ENCODE measurements at places on chromosomes 13 and 19.

- peak; percentile 23 for DNase-seq
Measured at GRCh38 chr19:2461751-2462634, 5.2 kb upstream of the LMNB2 start.

DNA sequence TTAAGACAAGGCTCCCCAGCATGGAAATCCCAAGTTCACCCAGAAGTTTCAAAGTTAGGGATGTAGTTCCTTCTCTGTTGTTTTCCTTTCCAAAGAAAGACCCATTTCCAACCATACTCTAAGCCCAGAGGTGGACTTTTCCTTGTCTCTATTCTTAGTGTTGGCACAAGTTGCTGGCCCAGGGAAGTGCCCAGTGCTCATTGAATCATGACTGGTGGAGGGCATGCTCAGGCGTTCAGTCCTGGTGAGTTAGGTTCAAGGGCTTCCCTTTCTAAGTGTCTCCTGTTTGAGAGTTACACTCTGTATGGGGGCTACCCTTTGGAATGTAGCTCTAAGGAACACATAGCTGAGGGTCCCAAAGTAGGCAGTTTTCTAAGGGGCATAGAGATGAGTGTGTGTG, 389.5 kb downstream of the KCNRG start:
- DNase-seq, result no peak

GRCh38 chr13:106846571-106847448, 278.9 kb upstream of the ARGLU1 start:
- DNase-seq, result no peak

DNA sequence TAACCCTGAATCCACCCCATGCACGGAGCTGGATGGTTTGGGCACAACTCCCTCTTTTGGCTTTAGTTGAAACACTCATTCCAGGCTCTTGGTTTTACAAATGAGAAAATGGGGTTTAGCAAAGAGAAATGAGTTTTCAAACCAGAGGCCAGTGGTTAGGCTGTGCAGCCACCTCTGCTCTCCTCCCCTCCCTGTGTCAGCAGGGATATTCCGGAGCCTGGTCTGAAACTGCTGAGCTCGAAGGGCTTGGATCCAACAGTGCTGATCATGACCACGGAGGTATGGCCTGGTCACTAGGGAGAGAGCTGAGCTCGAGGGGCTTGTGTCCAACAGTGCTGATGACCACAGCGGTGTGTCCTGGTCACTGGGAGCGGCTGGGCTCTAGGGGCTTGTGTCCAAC, 41.5 kb downstream of the ZNF787 start:
- DNase-seq, result no peak

DNA sequence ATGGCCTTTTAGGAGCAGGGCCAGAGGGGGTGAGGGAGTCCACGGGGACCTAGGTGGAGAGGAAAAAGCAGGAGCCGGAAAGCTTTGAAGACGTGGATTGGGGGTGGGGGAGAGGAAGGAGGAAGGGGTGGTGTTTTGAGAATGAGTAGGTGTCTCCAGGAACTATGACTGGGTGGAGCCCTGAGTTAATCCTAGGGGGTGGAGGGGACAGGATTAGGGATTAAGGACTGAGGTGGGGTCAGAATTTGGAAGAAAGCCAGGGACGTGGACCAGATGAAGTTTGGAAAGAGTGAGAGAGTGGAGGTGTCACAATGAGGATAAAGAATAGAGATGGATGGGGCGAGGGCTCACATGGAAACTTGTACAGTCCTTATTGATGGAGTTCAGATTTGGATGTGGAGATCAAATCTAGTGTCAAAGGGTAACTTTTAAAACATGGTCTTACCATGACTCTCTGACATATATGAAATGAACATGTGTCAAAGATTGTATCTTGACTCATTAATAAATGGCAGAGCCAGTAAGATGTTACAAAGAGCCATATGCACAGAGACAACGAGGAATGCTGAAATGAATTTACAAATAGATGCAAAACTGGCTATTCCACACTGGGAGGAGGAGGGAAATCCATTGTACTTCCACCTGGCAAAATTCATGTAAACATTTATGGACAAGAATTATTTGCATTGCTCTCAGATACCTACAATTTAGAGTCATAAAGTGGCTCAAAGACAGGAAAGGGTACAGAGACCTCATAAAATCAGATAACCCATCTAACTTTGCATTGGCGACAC, 1.7 kb upstream of the KLK13 start:
- DNase-seq, result no peak

GRCh38 chr13:80862456-80862855, 521.5 kb upstream of the SPRY2 start:
- no peak for DNase-seq

DNA sequence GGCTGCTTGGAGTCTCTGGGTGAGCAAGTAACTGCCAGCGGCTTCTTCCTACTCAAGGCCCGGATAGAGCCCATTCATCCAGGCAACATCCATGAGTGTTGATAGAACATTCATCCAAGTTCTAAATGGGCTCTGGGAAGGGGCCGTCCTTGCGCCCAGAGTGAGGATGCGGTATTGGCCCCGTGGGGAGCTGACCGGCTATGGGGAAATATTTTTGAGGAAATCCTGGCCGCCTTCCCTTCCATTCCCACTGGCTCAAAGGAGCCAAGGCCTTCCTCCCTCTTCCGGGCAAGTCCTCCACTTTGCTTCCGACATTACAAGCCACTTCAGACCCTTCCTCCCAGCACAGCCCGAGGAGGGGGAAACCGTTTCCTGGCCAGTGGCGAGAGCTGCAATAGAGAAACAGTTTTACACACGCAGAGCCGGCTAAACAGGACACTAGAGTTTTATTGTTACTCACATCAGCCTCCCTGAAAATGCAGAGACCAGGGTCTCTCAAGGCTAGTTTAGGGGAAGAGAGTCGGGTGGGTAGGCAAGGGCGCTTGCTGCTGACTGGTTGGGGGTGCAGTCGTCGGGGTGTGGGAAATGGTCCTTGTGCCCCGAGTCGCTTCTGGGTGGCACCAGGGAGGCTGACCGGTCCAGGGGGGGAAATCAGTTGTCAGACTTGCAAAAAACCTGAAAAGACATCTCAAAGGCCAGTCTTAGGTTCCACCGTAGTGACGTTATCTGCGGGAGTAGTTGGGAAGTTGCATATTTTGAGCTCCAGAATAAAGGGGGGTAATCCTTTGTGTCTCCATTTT, 37.5 kb downstream of the C13orf46 start:
- no peak for DNase-seq

- no peak for DNase-seq
Measured at GRCh38 chr19:13066933-13067807, 35.5 kb downstream of the LYL1 start.

DNA sequence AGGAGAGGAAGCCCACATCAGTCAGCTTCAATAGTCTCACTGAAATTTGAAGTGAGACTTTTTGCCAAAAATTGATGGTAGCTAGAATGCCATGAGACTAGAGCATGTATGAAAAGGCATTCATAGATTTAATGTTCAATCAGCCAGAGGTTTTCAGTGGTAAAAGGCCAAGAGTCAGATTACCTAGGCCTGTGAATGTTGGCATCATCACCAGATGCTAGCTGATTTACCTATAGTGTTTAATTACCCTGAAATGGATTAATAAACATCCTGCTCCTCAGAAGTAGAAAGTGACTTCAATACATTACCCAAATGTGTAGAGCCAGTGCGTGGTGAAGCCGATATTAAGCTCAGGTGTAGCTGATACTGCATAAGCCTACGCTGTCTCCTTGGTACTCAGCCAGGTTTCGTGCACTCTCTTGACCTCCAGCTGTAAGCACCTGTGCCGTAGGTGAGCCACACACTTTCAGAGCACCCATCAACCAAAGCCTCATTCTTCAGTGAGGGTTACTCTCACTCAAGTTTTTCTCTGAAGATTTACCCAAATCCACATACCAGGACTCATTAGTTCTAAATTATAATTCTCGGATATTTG, 1140.3 kb upstream of the SLC10A2 start:
- DNase-seq, result no peak

- DNase-seq, result no peak
Measured at GRCh38 chr19:4380254-4380727, 20.1 kb downstream of the SH3GL1 start.
